ENCODE measurements at places on chromosomes 1 and 21. TPM values are rescaled to one million over a fixed set of nuclear protein-coding genes. Genes with fewer than 3 reads are reported as not detected.

DNA sequence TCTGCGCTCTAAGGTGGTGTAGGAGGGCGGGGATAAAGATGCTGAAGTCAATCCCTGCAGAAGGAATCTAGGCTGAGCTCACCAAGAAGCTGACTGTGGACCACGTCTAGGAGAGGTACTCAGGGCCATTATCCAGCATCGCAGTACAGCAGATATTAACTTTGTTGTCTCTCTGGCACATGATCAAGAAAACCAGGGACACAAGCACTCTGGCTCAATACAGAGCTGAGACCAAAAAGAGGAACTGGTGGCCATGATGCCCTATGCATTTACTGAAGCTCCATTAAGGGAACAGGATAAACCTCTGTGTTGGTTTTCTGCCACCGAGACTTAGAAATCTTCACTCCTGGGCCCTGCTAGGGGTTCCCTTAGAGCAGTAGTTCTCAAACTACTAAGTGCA lies 38.0 kb upstream of the ANGPTL7 start:
- H3K36me3 ChIP-seq = peaks cover 74% of the 10 kb centered on the region
- H3K27ac ChIP-seq = no peak overlapping the region
- no peak overlapping the region for H3K4me3 ChIP-seq
- DNase-seq = no peak

The ACKR1 gene
- not detected for total RNA-seq

DNA sequence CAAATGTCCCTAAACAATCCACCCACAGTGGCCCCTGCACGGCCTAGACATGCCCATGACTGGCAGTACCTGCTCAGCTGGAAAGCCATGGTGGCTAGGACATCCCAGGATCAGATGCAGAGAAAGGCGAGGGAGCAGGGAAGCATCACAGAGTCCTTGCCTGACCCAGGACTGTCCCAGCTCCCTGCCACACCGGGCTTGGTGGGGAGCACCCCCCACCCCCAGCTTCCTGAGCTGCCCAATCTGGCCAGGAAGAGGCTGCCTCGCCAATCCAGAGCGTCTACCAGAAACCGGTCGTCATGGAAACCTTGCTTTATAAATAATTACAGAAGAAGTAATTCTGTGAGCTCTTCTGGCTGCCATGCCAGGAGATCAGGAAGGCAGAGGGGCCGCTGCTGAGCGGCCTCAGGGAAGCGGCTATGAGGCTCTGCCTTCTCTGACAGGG lies 34.8 kb downstream of the ACOT7 start:
- H3K27me3 ChIP-seq = no peaks in the 10 kb centered on the region
- H3K4me3 ChIP-seq = no peak overlapping the region
- no peak for DNase-seq
- peaks cover 24% of the 10 kb centered on the region for H3K4me1 ChIP-seq

The TCHHL1 gene
- total RNA-seq = not detected

GRCh38 chr1:160167056-160167455 lies 15.7 kb downstream of the ATP1A4 start:
- DNase-seq = no peak
- no peak overlapping the region for H3K27ac ChIP-seq
- H3K36me3 ChIP-seq = no peaks in the 10 kb centered on the region
- peaks cover 8% of the 10 kb centered on the region for H3K4me1 ChIP-seq

DNA sequence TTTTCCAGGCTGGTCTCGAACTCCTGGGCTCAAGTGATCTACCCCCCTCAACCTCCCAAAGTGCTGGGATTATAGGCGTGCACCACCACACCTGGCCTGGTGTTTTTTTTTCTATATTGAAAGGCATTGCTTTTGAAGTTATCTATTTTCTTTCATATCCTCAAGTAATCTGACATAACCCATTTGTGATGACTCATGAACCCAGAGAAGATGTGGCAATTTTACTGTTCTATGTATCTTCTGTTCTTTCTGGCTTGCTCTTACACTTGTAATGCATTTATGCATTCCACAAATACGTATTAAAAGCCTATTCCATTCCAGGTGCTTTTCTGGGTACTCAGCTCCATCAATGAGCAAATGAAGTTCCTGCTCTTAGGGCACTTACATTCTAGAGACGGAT lies 29.9 kb upstream of the ERRFI1 start:
- H3K27me3 ChIP-seq = no peaks in the 10 kb centered on the region
- H3K36me3 ChIP-seq = no peaks in the 10 kb centered on the region
- no peaks in the 10 kb centered on the region for H3K4me1 ChIP-seq
- no peak overlapping the region for H3K4me3 ChIP-seq

DNA sequence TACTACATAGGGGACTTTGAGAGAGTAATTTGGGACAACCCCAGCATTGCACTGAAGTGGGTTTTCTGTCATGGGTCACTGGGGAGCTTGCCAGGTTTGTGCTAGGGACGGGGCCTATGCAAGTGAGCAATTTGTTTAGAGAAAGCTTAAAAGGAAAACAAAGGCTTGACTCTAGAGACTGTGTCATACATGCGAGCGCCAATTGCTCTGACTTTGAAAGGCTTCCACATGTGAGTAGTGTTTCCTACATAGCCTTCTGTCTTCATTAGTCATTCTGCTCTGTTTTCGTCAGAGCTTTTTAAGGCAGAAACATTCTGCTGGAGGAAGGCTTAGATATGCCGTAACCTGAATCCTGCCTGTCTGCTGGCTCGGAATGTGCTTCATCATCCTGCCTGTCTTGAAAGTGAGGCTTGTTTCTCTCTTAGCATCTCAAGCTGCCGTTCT lies 28.4 kb downstream of the TRIM45 start:
- no peaks in the 10 kb centered on the region for H3K27me3 ChIP-seq
- peaks cover 81% of the 10 kb centered on the region for H3K36me3 ChIP-seq
- H3K27ac ChIP-seq = peak overlapping the region; percentile 74
- peak; percentile 59 for DNase-seq
- no peaks in the 10 kb centered on the region for H3K4me1 ChIP-seq

The CAPZB gene
- 332 TPM for total RNA-seq

The FUCA1 gene
- 14.0 TPM for total RNA-seq

- no peak overlapping the region for H3K27ac ChIP-seq
- no peaks in the 10 kb centered on the region for H3K4me1 ChIP-seq
- DNase-seq = no peak
- no peaks in the 10 kb centered on the region for H3K36me3 ChIP-seq
- H3K27me3 ChIP-seq = no peaks in the 10 kb centered on the region
These were observed 96.5 kb upstream of the BTG3 start for GRCh38 chr21:17709266-17709611.

Data from endodermal cell (in vitro differentiated cells).